Stimulated activated naive CD4-positive, alpha-beta T cell (primary cell): ENCODE measurements at places on chromosomes 5 and 9.

- DNase-seq, result no peak
Measured at GRCh38 chr9:92657296-92658094, 12.4 kb downstream of the IPPK start.

DNA sequence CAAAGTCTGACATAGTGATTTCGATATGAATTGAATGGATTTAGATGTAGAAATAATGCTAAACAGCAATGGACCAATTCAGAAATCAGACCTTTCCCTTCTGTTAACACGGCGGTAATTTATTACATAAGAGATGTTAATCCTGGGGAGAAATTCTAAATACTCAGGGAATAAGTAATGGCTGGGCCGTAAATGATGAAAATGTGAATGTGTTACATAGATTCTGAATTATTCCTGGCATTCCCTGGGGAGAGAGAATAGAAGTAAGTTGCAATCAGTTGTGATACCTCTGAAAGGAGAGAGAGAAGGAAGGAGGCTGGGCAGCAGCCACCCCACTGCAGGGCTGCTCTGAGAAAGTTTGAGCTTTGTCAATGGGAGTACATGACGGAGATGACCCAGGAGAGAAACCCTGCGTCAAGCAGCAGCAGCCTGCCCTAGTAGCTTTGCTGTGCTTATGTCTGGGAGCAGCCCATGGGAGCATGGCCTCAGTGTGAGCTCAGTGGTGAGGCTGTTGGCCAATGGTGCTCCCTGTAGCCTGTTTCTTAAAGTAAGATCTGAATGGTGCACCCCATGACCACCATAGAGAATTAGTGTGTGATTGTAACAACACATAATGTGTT lies 420.1 kb downstream of the MTRR start:
- DNase-seq, result no peak

DNA sequence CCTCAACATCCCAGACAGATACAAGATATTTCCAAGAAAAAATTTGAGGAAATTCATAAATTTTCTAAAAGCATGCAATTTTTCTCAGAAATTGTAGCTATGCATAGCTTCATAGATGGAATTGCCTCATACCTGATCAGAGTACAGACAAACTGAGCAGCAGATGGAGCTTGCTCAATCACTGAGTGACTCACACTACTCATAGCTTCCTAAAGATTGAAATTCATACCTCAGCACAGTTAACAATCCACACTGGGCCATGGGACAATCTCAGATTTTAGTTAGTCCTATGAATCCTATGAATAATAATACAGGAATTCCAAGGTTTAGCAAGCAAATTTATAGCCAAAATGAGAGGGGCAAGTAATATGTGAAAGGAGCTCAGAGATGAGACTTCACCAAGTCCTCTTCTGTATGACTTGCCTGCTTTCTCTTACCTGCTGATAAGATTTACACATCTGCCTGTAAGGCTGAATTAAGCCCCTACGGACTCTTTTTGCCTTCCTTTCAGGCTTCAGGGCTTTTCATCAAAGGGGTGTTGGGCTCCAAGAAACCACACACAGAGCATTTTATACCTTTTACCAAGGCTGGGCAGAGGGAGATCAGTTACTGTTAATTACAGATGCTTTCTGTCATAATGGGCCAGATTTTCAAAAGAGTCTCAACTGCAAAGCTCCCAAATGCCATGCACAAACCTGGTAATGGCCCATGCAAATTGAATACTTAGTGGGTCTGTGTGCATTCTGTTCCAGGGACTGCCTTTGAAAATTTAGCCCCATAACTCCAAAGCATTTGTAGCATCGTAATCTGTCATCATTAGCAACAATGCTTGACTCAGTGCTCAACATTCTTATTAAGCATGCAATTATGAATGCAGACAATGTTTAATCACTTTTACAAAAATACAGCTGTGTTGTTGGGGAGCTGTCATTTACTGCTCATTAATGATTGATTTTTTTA lies 439.3 kb downstream of the DTWD2 start:
- no peak for DNase-seq

DNA sequence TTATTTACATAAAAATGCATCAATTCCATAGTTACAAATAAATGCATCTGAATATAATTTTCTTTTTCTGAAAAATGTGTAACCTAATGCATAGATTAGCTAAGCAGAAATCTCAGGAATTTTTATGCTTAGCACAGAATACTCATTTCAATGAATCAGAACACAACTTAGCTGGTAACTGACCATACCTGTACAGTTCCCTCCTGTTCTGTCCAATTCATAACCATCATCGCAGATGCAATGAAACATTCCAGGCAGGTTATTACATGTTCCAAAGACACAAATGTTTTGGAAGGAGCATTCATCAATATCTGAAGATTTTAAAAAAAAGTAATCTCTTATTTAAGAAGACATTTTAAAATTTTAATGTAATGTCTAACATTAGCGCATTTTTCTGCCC lies 219.4 kb downstream of the FBN2 start:
- DNase-seq, result no peak
